Stimulated activated CD8-positive, alpha-beta memory T cell treated with anti-CD3 and anti-CD28 coated beads, Interleukin-2, amount 100 ng/mL, for 1 hour (primary cell): ENCODE measurements at places on chromosomes 2 and 18.

DNA sequence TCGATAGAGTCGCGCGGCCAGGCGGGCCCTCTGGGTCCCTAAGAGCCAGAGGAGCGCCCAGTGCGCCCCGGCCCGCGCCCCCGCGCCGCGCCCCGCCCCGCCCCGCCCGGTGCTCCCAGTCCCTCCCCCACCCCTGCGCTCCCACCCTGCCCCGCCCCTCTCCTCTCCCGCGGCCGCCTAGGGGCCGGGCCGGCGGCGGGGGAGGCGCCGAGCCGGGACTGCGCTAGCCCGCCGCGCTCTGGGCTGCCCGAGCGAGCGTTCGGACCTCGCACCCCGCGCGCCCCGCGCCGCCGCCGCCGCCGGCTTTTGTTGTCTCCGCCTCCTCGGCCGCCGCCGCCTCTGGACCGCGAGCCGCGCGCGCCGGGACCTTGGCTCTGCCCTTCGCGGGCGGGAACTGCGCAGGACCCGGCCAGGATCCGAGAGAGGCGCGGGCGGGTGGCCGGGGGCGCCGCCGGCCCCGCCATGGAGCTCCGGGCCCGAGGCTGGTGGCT, at the start of gene GPC1:
Gene GPC1, plus strand, starts transcription at position 207 of the 491 bp plus-strand sequence. Its CDS starts 256 bp downstream, at position 463.
- peak; percentile 45 for DNase-seq

- no peak for DNase-seq
Observed at GRCh38 chr18:80232030-80232429, 15.3 kb downstream of the PARD6G start.

DNA sequence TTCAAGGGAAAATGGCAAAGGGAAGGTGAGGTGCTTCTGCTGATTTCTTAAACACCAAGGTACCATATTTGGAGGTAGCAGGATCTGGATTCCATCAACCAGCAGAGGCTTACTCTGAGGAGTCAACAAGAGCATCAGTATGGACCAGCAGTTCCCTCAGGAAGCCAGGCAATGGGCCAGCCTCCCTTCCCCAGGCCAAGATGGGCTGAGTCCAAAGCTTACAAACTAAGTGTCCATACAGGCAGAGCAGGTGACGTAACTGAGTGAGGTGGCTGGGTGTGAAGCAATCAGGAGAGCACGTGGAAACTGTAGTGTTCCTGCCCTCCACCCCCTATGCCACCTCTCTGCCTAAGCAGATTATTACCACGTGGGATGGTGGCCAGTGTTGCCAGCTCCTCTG, 134.2 kb upstream of the HNRNPA3 start:
- no peak for DNase-seq

DNA sequence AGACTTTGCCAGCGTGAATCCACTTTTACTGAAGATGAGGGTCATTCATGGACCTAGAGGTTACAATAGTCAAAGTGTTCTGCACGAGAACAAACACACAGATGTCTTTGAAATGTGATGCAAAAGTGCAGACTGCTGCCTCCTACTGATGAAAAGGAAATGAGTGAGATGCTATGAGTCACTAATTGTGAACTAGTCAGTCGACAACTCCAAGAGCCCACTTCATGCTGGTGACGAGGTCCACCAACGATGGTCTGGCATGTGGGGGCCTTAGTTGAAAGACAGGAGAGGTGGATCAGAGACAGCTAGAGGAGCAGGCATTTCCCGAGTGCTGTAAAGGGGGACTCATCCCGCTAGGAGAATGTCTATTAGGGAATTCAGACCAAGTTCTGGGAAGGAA, 17.1 kb upstream of the ZNF236 start:
- no peak for DNase-seq

GRCh38 chr2:11602563-11603204, 67.3 kb downstream of the NTSR2 start:
- DNase-seq: no peak

DNA sequence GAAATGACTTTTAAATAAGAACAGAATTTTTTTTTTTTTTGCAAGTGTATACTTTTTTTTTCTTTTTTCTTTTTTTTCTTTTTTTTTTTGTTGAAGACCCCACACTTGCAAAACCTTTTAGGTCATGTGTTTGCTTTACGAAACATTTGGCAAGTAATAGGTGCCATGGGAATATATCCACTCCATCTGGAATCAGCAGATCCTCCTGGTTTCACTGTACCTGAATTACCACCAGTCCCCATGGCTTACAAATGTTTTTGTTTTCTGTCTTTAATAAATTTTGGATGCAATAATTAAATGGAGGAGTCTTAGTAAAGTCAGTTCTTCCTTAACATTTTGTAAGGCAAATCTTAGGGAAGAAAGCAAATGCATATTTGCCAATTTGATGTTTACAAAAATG, 559.7 kb upstream of the ZEB2 start:
- no peak for DNase-seq
